NCI-H2081 treated with DMSO at 0.1 percent for 48 hours (cell line): ENCODE measurements at places on chromosomes 7 and 10.
A peak's percentile ranks its signal among the peaks of the same experiment; 100 is the strongest.

DNA sequence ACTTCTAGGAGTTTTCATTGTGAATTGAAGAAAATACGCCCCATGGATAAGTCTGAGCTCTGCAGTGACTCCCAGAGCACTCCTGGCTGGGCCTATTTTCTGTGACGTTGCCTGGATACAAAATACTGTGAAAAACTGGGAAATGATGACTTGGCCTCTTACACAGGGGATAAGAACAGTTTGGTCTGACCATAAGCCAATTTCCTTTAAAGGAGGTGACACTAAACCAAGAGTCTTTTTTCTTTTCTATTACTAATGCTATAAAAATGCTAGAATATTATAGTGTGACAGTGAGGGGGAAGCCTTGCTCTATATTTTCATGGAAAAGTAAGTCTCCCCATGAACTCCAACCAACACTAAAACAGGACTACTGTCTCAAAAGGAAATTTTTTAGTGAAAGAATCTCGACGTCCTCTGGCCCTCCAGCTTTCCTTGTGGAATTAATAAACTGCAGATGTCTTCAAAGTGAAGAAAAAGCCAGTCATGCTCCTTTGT, 45.5 kb downstream of the MYOF start:
- no peak for DNase-seq

- DNase-seq, result no peak
These were observed 64.0 kb upstream of the CTTNBP2 start for GRCh38 chr7:117937049-117937752.

- no peak for DNase-seq
These were observed 2.3 kb upstream of the DBNL start for GRCh38 chr7:44042221-44042620.

GRCh38 chr7:36040679-36041078, 112.4 kb upstream of the EEPD1 start:
- no peak for DNase-seq

DNA sequence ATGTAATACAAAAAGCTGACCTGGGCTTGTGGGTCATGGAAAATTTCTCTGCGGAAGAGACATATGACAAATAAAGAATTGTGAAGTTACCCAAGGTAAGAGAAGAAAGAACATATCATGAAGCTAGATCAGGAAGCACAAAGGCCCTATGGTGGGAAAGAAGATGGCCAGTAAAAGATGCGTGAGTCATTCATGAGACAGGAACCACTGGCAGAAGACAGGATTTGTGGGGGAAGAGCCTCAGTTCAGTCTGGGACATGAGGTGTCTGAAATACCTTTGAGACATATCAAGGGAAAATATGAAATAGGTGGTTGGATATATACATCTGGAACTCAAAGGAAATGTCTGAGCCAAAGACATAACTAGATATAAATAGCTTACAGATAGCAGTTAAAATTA, 27.7 kb upstream of the AMPH start:
- DNase-seq, result no peak

DNA sequence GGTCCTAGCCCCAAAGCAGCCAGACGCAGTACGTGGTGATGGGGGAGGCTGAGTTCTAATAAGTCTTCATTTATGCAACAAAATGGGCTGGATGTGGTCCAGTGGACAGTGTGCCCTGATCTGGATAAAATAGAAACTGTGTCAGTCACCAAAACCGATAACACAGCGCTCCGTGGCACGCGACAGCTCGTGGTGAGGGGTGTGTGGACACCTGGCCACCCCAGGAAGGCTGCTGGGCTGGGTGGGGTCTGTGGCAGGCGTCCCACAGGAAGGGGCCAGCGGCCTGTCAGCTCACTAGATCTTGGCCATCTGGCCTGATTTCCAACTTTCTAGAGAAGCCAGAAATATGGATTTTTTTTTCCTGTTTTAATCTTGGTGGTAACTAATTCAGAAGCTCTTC, 17.0 kb downstream of the FAM20C start:
- DNase-seq, result no peak

GRCh38 chr7:30301751-30302150, 17.4 kb downstream of the ZNRF2 start:
- DNase-seq, result no peak

- DNase-seq, result no peak
These were observed 516.9 kb upstream of the LRRN3 start for GRCh38 chr7:110573862-110574528.

- DNase-seq, result no peak
These were observed 349.3 kb downstream of the CXCL12 start for GRCh38 chr10:44035474-44036197.

DNA sequence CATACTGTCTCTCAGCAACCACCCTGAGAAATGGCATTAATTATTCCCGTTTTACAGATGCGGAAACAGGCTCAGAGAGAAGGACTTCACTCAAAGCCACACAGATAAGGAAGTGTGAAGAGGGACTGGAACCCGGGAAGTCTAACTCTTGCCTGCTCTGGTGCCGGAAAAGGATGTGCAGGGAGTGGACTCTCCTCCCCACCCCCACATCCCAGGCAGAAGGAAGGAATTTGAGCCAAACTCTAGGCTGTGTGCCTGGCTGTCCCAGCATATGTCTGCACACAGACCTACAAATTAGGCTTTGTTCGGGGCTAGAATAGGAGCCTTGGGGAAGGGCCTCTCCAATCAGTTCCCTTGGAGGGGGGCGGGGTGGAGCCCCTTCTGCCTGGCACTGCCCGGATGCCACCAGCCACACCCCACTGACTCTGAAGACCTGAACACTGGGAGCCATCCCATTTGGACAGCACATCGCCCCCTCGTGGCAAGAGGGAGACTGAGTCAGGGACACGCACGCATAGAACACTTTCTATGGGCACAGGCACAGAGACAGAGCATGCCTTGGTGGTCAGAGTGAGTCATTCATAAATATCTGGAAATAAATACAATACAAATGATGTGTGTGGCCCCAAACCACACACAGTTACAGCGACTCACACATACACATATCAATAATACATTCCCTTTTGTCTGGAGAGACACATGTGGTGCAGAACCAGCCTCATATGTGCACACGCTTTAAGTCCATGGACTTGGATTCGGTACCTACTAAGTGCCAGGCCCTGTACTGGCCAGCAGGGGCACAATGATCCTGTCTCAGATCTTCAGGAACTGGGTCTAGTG, 13.1 kb downstream of the LZTS2 start:
- DNase-seq, result peak; percentile 2

DNA sequence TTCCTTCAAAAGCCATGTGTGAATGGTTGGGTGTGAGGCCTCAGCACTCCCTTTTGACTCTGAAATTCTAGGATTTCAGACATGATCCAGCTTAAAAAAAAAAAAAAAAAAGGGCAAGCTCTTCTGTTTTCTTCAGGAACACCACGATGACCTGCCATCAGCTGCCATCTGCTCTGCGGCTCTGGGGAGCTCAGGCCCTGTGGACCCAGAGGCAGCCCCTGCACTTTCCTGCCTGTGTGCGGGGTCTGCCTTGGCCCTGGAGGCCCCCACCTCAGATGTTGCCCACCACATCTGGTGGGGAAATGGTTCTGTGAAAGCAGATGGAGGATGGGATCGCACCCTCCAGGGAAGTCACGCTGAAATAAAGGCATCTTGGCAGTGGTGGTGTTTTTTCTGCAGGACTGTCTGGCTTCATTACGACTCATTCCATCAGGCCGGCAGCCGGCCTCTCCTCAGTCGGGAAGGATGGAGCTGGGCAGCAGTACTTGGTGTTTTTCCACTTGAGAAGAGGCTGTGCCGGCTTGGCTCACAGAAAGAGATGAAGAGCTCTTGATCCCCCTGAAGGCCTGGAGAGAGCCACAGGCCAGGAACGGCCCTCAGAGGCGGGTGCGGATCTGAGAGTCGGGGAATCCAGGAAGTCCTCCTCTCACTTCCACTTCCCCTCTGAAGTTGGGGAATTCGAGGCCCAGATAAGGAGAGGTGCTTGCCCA, 66.1 kb upstream of the AQP1 start:
- no peak for DNase-seq

DNA sequence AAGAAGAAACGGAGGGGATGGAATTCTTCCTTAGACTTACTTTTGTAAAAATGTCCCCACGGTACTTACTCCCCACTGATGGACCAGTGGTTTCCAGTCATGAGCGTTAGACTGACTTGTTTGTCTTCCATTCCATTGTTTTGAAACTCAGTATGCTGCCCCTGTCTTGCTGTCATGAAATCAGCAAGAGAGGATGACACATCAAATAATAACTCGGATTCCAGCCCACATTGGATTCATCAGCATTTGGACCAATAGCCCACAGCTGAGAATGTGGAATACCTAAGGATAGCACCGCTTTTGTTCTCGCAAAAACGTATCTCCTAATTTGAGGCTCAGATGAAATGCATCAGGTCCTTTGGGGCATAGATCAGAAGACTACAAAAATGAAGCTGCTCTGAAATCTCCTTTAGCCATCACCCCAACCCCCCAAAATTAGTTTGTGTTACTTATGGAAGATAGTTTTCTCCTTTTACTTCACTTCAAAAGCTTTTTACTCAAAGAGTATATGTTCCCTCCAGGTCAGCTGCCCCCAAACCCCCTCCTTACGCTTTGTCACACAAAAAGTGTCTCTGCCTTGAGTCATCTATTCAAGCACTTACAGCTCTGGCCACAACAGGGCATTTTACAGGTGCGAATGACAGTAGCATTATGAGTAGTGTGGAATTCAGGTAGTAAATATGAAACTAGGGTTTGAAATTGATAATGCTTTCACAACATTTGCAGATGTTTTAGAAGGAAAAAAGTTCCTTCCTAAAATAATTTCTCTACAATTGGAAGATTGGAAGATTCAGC, 158.7 kb upstream of the LANCL2 start:
- DNase-seq, result no peak
